NCI-H187 treated with DMSO at 0.1 percent for 48 hours (cell line): ENCODE measurements at places on chromosomes 16 and 17.

DNA sequence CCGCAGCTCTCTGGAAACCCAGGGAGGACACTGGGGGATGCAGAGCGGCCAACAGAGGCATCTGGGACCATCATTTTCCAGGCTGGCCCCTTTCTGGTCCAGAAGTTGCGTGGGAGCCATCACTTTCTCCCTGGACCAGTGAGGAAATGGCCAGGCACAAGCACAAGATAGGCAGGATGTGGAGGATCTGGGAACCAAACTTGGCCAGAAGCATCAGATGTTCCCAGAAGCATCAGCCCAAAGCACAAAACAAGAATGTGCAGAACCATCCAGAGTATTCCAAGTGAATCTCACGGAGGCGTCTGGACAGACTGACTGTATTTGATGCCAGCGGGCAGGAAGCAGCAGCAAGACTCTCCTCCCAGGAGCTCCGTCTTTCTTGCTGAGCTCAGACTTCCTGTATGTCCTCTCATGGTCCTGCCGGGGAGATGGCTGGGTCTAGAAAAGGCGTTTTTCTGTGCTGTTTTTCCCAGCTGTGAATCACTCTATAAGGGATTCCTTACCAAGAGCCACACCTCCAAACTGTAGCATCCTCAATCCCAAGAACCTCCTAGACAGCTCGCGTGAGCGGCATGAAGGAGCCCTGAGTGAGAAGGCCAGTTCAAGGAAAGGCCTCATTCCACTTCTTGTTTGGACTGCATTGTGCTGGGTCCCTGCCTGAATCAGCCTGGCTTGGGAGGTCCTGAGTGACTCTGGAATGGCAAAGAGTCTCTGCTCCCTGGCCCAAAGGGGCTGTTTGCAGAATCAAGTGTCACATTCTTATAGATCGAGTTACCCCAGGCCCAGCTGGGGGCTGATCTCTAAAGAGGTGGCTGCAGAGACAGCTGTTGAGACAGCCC is 49.5 kb upstream of the MTSS2 start:
- no peak for DNase-seq

DNA sequence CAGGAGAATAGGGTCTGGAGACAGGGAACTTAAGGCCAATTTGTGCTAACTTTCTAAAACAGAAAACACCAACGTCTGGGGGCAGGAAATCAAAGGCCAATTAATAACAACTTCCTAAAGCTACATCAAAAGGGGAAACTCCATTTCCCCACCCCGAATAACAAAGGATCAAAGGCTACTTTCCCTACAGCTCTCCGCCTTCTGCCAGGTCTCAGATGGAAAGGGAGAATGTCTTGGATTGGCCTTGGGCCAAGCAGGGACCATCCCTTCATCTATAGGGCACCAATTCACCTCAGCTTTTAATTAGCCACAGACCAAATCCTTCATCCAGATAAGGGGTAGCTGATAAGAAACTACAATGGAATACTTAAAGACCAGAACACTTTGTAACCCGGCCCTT is 116.9 kb upstream of the ZKSCAN2 start:
- DNase-seq = no peak

DNA sequence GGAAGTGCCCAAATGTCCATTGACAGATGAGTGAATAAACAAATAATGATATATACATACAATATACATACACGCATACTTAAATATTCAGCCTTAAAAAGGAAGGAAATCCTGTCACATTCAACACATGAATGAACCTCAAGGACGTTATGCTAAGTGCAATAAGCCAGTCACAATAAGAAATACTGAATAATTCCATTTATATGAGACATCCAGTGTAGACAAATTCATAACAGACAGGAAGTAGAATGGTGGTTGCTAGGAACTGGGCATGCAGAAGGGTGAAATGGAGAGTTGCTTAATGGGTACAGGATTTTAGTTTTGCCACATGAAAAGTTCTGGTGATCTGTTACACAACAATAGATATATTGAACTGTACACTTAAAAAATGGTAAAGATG is 8.8 kb upstream of the ITGB4 start:
- DNase-seq = no peak

- no peak for DNase-seq
Measured at GRCh38 chr17:38441429-38442061, 13.3 kb downstream of the ARHGAP23 start.

DNA sequence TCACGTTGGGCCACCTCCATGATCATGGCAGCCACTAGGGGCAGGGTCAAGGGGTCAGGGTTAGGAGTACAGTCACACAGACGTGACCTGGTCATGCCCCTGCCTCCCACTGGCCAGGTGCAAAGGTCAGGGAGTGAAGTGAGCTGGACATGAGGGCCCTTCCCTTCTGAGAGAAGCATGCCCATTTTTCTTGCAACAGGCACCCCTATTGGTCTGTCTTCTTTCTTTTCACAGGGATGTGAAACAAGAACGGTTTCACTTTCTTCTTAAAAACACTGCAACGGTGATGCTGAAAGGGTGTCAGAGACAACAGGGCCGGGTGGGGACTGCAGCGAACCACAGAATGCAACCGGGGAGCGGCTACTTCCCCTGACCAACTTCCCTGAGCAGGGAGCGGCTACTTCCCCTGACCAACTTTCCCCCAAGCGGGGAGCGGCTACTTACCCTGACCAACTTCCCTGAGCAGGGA is 52.1 kb upstream of the DOC2B start:
- no peak for DNase-seq

DNA sequence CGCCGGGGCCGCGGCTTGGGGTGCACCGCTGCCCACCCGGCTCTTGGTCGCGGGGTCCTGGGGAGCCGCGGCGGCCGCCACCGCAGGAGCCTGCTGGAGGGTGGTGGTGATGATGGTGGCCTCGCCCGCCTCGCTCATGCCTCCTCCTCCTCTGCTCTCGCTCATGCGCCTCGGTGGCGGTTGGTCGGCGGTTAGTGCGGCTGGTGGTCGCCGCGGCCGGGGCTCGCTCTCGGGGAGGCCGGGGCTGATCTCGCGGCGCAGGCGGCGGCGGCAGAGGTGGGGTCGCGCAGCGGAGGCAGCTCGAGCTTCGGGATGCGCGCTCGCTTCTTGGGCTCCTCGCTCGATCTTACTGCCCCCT is 41.6 kb downstream of the AHSP start:
- no peak for DNase-seq

GRCh38 chr17:36851250-36851649 is 86.0 kb upstream of the LHX1 start:
- no peak for DNase-seq

- peak; percentile 17 for DNase-seq
Measured at GRCh38 chr17:55641676-55642081, 81.0 kb downstream of the TMEM100 start.

- no peak for DNase-seq
Measured at GRCh38 chr17:78379131-78379491, 662 bp downstream of the PGS1 start.

DNA sequence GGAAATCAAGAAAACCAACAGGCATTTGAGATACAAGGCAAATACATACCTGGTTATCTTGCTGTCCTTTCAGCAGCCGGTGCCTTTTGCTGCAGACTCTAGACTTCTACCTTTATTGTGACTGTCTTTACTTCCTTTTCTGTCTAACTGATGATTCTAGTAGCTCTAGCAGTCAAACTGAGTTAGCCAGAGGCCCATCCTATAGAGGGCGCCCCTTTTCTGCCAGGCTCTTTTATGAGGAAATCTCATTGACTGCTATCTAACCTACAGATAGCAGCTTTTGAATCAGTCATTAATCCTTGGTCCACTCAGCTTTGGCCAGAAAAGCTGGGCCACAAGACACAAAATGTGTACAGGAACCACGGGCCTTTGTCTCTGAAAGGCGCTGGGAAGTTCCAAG is 87.5 kb upstream of the WSB1 start:
- DNase-seq = no peak

DNA sequence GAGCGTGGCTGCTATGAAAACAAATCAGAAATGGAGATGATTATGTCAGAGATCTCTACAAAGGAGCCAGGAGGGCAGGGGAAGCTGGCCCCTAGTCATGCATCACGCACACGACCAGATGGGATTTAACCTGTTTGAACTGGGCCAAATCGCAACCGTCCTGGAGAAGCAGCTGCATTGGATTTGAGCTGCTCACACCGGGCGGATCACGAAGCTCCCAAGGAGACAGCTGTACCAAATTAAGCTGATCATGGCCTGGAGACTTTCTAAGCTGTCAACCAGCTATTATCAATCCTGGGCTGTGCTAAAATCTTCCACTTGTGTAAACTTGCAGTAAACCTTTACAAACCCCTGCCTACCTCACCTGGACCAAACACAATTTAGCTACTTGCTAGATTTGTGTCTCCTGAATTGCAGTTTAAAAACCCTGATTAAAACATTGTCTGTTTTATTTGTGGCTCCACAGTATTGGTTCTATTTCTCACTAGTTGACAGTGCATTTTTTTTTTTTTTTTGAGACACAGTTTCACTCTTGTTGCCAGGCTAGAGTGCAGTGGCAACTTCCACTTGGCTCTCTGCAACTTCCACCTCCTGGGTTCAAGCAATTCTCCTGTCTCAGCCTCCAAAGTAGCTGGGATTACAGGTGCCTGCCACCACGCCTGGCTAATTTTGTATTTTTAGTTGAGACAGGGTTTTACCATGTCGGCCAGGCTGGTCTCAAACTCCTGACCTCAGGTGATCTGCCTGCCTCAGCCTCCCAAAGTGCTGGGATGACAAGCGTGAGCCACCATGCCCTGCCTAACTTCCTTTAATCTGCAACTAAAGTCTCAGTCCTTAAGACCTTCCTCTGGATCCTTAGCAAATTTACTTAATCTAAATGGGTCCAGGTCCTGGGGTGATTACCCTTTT is 98.3 kb upstream of the GRIN2A start:
- DNase-seq = no peak

- DNase-seq = no peak
Measured at GRCh38 chr17:74903034-74903433, 9.6 kb upstream of the FADS6 start.

DNA sequence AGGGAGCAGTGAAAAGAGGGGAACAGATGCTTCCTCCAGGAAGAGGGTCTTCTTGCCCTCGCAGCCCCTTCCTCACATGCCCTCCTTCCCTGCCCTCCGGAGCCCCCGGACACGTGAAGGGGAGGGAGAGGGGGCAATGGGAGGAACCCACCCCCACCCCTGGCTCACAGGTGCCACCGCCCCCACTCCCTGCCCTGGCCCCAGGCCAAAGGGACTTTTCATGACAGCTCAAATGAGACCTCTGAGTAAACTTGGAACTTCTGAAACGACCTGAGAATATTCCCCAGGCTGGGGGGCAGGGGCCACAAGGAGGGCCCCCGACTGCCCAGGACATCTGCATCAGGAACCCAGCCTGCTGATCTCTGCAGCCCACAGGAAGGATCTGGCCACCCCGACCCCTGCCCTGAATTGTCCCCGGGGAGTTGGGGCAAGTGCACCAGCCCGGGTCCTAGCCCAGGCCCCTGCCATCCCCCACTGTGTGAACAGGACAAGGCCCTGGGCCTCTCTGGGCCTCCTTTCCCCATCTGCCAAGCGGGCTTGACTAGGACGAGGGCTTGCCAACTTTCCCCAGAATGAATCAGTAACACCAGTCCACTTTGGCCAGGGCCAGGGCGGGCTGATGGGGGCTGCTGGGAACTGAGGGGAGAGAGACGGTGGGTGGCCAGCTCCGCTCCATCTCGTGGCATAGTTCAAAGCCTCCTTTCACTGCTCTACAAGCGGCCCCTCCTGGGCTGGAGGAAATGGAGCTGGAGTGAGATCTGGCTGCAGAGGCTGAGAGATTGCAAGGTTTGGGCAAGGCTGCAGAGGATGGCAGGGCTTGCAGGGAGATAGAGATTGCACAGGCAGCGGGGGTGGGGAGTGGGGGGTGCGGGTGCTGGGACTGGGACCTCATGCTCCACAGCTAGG is 3.8 kb downstream of the IL21R start:
- DNase-seq = no peak

DNA sequence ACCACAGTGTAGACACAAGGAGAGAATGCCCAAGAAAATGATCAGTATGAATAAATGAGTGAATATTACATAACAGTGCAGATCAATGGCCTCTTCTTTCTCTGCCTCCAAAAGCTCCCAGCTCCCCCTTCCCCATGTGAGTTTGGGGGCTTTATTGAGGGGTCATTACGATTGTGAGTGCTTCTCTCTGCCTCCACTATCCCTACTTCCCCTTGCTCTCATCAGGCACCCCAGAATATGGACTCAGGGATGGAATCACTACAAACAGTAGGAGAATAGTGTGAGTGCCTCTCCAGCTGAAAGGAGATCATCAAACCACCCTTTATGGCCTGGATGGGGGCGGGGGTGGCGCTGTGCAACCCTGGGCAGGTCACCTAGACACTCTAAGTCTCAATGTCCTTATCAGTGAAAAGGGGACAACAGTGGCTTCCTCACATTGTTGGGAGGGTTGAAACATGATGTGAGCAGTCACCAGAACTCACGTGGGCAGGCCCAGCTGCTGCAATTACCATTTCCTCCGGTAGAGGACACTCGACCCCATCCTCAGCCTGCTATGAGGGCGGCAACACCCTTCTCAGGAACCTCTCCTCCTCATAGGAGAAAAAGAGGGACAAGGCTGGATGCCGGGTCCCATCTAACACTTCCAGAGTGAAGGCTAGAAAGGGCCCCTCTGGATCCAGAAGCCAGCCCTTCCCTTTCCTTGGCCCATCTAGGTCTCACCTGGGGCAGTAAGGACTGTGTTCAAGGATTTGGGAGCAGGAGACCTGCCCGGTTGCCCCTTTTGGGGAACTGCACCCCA is 2.1 kb upstream of the EPOP start:
- peak; percentile 32 for DNase-seq

GRCh38 chr17:38704606-38705522 is at the start of gene MLLT6:
Gene MLLT6, plus strand, starts transcription at chr17:38705273. Its CDS starts 360 bp downstream, at chr17:38705633.
- DNase-seq = peak; percentile 24

GRCh38 chr17:49764559-49765180 is 739 bp upstream of the FAM117A start:
- no peak for DNase-seq

GRCh38 chr17:80545499-80545826 is 825 bp downstream of the RPTOR start:
- DNase-seq = no peak

GRCh38 chr16:50571786-50572185 is 23.6 kb downstream of the NKD1 start:
- no peak for DNase-seq

GRCh38 chr17:42980766-42981397 is 517 bp downstream of the RUNDC1 start:
- no peak for DNase-seq

- no peak for DNase-seq
Measured at GRCh38 chr17:34760931-34761495, 181.6 kb downstream of the TMEM132E start.

DNA sequence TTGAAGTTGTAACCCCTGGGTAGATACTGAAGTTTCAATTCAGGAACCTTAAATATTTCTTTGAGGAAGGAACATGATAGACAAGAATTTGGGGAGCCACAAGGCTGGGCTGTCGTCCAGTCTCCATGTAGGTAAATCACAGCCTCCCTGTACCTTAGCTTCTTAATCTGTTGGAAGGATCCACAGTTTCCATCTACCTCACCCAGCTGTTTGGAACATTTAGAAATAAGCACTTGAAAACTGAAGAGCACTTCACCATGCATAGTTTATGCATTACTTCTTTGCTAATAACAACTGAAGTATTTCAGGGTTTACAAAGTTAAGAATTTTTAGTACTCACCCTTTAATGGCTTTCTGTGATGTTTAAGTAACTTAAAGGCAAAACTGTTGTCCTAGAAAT is 17.2 kb downstream of the TXNDC11 start:
- DNase-seq = peak; percentile 7
